Right atrium auricular region (tissue), 2 donors: ENCODE measurements at places on chromosomes 7 and 10.

GRCh38 chr7:143046426-143046851 is 5.7 kb upstream of the OR6V1 start:
- H3K4me1 ChIP-seq = peaks cover 12% of the 10 kb centered on the region
- no peak for DNase-seq
- H3K27ac ChIP-seq = no peak overlapping the region

DNA sequence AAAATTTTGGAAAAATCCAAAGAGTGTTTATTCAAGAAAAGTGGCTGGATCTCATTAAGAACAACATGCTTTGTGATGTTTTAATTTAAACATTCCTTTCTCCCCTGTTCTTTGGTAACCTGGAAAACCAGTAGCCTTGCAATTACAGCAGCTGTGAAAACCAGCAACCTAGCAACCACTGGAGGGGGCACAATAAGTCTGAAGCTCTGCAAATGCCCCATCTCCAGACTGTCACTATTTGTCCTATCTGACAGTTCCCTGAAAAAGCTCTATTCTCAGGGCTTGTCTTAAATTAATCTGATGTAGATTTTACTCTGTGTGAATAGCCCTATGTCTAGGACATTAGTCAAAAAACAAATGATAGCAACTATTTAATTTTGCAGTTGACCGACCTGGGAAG is 137.6 kb upstream of the THSD7A start:
- H3K4me3 ChIP-seq = no peak overlapping the region
- DNase-seq = no peak
- no peaks in the 10 kb centered on the region for H3K4me1 ChIP-seq
- H3K27ac ChIP-seq = no peak overlapping the region
- H3K36me3 ChIP-seq = no peaks in the 10 kb centered on the region

DNA sequence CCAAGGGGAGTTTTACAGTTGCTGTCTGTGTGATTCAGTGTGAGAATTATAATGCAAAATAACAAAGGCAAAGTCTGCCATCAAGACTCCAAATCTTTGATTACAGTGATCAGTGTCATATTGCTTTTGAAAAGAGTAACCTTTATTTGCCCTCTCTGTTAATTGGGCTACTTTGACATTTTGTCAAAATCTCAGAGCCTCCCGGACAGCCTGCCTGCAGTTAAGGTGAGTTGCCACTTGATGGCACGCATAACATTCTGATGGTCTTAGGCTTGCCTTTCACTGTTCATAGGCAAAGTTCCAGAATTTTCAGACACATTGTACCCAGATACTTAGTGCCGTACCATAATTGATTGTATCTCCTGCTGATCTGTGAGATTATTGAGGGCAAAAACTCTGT is 253.5 kb downstream of the ABCA13 start:
- H3K4me3 ChIP-seq = no peak overlapping the region
- H3K4me1 ChIP-seq = no peaks in the 10 kb centered on the region
- no peaks in the 10 kb centered on the region for H3K27me3 ChIP-seq
- no peak overlapping the region for H3K27ac ChIP-seq
- no peak for DNase-seq

- no peak overlapping the region for H3K27ac ChIP-seq
- no peak for DNase-seq
- no peaks in the 10 kb centered on the region for H3K4me1 ChIP-seq
- no peak overlapping the region for H3K4me3 ChIP-seq
- H3K36me3 ChIP-seq = no peaks in the 10 kb centered on the region
These were observed 430.3 kb downstream of the SORCS1 start for GRCh38 chr10:106734220-106734619.

- no peak for DNase-seq
- H3K27ac ChIP-seq = no peak overlapping the region
- no peaks in the 10 kb centered on the region for H3K36me3 ChIP-seq
- no peaks in the 10 kb centered on the region for H3K4me1 ChIP-seq
These were observed 67.6 kb downstream of the PRKAG2 start for GRCh38 chr7:151809146-151809863.

GRCh38 chr7:150511048-150511447 is 3.6 kb upstream of the GIMAP7 start:
- H3K4me1 ChIP-seq = no peaks in the 10 kb centered on the region
- no peak overlapping the region for H3K27ac ChIP-seq
- no peak overlapping the region for H3K4me3 ChIP-seq
- H3K36me3 ChIP-seq = no peaks in the 10 kb centered on the region
- DNase-seq = no peak

DNA sequence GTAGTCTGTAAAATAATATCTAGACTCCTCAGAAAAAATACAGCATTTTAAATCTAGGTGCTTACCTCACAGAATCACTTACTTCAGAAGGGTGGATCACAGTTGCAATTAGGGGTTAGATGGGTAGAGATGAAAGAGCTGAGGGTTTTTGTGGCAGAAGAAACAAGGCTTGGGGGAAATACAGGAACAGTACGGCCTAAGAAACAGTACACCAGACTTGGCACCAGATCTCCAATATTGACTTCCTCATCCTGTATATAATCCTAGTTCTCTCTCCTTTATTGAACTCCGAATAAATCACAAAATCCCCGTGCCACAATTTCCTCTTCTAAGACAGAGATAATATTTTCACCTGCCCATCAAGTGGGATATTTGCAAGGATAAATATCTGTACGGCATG is 14.3 kb downstream of the CEP41 start:
- H3K4me1 ChIP-seq = no peaks in the 10 kb centered on the region
- H3K36me3 ChIP-seq = no peaks in the 10 kb centered on the region
- H3K27ac ChIP-seq = no peak overlapping the region
- H3K27me3 ChIP-seq = no peaks in the 10 kb centered on the region
- H3K4me3 ChIP-seq = no peak overlapping the region

- H3K36me3 ChIP-seq = no peaks in the 10 kb centered on the region
- no peak overlapping the region for H3K27ac ChIP-seq
- H3K4me3 ChIP-seq = no peak overlapping the region
- DNase-seq = no peak
- no peaks in the 10 kb centered on the region for H3K4me1 ChIP-seq
These were observed 25.5 kb downstream of the FZD1 start for GRCh38 chr7:91289633-91290254.
